ENCODE measurements at places on chromosomes 11 and 22. TPM values are rescaled to one million over a fixed set of nuclear protein-coding genes. Genes with fewer than 3 reads are reported as not detected.

The PDGFD gene
- total RNA-seq: not detected

The AMOTL1 gene
- total RNA-seq: 5.9 TPM

The NXPE1 gene
- not detected for total RNA-seq

The TALDO1 gene
- 275 TPM for total RNA-seq

The SOX10 gene
- not detected for total RNA-seq

The APOA5 gene
- total RNA-seq: not detected

The KDM4E gene
- total RNA-seq: not detected

The SPCS2 gene
- total RNA-seq: 173 TPM

The OR51I1 gene
- not detected for total RNA-seq

The RBMXL2 gene
- total RNA-seq: not detected

The SYNGR1 gene
- not detected for total RNA-seq

The OR2AT4 gene
- total RNA-seq: not detected

The STK33 gene
- total RNA-seq: 0.11 TPM

The CDON gene
- 3.5 TPM for total RNA-seq

The UBQLNL gene
- 0.09 TPM for total RNA-seq

The ANO9 gene
- total RNA-seq: 36.9 TPM

The MS4A12 gene
- not detected for total RNA-seq

The MMP20 gene
- total RNA-seq: not detected

The SHISAL1 gene
- total RNA-seq: not detected

The FGF3 gene
- total RNA-seq: not detected

The SCUBE2 gene
- not detected for total RNA-seq

The OR52A1 gene
- not detected for total RNA-seq

The CD81 gene
- 211 TPM for total RNA-seq

The KIRREL3 gene
- not detected for total RNA-seq

The OR8G1 gene
- total RNA-seq: not detected

The GLB1L2 gene
- 3.1 TPM for total RNA-seq

The ELMOD1 gene
- not detected for total RNA-seq

All from activated T-helper 2 cell treated with anti-CD3 and anti-CD28 coated beads, Interferon-gamma antibody, Interleukin-2, Interleukin-4, amounts not matched to agents 10 μg/mL and 5 μg/mL and 100 μg/mL, durations not matched to agents 14 hours and 24 hours and 36 hours (primary cell).